ENCODE measurements at places on chromosomes 4 and X.
A peak's percentile ranks its signal among the peaks of the same experiment; 100 is the strongest.

DNA sequence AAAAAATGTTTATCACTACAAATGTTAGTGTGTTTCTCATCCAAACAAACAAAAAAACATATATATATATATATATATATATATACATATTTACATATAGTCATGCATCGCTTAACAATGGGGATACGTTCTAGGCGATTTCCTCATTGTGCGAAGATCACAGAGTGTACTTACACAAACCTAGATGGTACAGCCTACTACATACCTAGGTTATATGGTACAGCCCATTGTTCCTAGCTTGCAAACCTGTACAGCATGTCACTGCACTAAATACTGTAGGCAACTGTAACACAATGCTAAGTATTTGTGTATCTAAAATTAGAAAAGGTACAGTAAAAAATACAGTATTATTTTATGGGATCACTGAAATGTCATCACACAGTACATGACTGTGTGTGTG is 16.4 kb upstream of the TMSB4X start:
- DNase-seq = no peak

GRCh38 chr4:10009861-10010500 is 11.3 kb downstream of the SLC2A9 start:
- DNase-seq = peak; percentile 66

DNA sequence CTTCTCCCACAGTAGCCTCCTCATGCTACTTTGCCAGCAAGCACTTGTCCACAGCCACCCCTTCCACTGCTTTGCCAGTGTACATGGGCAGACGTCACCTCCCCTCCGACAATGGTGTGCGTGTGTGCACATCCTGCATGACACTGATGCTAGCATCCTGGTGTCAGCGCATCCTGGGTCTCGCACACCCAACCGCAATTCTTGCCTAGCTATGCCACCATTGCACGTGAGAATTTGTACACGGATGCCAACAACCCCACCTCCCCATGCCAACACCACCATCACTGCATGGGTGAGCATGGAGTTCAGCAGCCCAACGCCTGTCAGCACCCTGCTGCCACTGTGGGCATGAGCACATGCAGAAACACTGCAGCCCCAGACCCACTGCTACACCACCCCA is 550.0 kb downstream of the STPG2 start:
- no peak for DNase-seq

DNA sequence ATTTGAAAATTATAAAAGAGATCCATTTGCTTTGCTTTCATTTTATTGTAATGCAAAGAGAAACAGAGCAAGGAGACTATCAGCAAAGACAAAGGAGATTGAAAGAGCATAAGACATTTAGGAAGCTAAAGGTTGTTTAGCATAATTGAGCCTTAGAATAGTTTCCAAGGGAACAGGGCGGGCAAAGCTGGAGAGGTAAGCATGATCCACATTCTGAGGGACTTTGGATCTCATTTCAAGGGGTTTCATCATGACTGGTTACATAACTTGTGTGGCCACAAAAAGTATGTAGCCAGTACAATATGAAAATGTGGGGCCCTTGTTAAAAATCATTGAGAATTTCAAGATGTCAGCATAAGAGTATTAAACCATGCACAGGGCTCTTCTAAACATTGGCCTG is 406.5 kb downstream of the RPA4 start:
- DNase-seq = no peak

DNA sequence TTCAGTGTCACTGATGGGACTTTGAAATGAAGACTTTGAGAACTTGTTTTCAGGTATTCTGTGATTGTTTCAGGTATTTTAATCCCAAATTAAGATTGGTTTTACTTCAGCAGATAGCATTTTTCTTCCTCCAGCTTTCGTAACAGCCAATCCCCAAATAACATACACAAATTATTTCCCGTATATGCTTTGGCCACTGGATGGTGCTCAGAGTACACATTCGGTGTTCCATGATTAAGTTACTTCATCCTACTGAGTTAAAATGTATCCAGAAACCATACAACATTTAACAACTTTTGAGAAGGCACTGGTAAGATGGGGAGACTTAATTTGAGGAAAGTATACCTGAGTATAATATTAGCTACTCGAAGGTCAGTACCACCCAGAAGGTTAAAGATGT is 233.4 kb upstream of the FAM47A start:
- DNase-seq = no peak

GRCh38 chr4:74105656-74106280 is 6.8 kb upstream of the CXCL2 start:
- no peak for DNase-seq

GRCh38 chr4:6230502-6230785 is 30.1 kb upstream of the JAKMIP1 start:
- DNase-seq = no peak

DNA sequence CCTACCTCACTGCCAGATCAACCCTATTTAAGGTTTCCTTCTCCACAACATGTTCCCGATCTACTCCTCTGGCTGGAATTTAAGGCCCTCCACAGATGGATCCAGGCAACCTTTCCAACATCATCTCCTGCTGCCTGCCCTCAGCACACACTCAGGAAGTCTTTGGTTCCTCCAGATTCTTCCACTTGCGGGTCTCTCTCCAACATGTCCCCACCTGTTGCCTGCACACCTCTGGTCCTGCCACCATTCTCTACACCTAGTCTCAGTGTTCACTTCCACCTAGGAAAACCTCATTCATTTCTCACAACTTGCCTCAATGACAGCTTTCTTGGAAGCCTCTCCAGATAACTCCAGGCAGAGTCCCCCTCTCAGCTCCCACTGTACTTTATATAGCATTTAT is 80.1 kb downstream of the RTL5 start:
- DNase-seq = no peak

GRCh38 chr4:44842531-44842930 is 116.2 kb upstream of the GNPDA2 start:
- DNase-seq = no peak

GRCh38 chr4:145546175-145546915 is 64.7 kb downstream of the SMAD1 start:
- DNase-seq = no peak

All from GM12865 (cell line).